ENCODE measurements at places on chromosomes 7 and 10.

- no peak for DNase-seq
Observed at GRCh38 chr7:98211676-98212531, 665 bp downstream of the BHLHA15 start.

GRCh38 chr10:126349101-126349500 lies 39.2 kb downstream of the ADAM12 start:
- DNase-seq = no peak

DNA sequence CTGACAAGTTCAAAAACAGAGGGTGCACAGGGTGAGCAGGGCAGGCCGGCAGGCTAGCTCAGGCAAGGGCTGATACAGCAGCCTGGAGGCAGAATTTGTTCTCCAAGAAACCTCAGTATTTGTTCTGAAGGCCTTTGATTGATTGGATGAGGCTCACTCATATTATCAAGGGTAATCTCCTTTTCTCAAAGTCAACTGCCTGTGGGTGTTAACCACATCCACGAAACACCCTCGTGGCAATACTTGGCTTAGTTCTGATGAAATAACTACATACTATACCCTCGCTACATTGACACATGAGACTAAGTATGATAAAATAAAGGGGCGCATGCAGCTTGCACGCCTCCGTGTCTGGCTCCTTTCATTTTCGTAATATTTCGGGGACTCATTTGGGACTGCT lies 4.4 kb upstream of the PPP2R2D start:
- DNase-seq = no peak

DNA sequence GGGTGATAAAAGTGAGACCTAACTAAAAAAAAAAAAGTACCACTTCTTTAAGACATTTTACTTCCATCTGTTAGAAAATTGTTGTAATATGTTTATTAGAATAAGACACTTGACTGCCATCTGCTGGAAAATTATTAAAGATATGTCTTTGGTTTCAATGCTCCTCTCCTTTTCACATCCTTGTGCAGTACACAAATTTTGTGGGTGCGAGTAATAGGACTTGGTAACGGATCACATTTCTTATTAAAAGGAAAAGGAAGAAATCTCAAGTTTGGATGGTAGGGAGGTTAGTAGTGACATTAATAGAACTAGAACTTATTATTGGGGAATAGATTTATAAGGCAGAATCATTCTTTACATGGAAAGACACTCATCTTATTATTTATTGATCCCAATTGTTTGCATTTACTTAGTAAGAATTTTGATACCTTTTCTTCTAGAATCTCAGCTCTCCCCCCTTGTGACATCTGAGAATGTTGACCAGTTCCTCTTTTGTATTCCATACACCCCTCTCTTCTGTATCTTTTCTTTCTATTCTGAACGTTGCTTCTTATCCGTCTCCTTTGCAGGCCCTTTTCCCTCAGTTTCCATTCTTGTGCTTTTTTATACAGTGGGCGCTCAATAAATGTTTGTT lies 43.0 kb upstream of the RPA3 start:
- DNase-seq = no peak

GRCh38 chr10:47013507-47014154 lies 102.4 kb downstream of the PTPN20 start:
- DNase-seq = no peak

Data from MG63 (cell line).